Activated naive CD4-positive, alpha-beta T cell treated with anti-CD3 and anti-CD28 coated beads, Interleukin-2, amount 10 ng/mL, durations not matched to agents 7 days and 5 days (primary cell): ENCODE measurements at places on chromosomes 2 and 18.

- H3K4me3 ChIP-seq, result no peak overlapping the region
- no peaks in the 10 kb centered on the region for H3K27me3 ChIP-seq
- no peak for DNase-seq
- H3K4me1 ChIP-seq, result peaks cover 26% of the 10 kb centered on the region
- peaks cover 24% of the 10 kb centered on the region for H3K36me3 ChIP-seq
These were observed 16.9 kb upstream of the MREG start for GRCh38 chr2:216030216-216030615.

DNA sequence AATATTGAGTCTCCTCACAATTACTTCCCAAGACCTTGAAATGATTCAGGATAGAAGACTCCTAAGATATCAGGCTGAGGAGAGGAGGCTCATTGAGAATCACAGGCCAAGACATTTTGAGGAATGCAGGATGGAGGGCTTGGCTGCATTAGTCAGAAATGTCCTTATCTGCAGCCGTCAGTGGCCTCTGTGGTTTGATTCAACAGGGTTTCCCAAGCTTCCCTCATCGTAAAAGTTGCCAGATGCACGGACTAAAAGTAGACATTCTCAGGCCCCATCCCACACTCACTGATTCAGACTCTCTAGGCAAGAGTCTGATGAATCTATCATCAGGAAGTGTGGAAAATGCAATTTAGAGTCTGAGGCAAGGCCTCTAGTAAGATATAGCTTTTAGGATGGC, 34.0 kb upstream of the TMEM178A start:
- no peak overlapping the region for H3K4me3 ChIP-seq
- peaks cover 3% of the 10 kb centered on the region for H3K27me3 ChIP-seq
- no peaks in the 10 kb centered on the region for H3K36me3 ChIP-seq
- no peaks in the 10 kb centered on the region for H3K4me1 ChIP-seq
- DNase-seq, result no peak
- no peak overlapping the region for H3K27ac ChIP-seq

- H3K4me3 ChIP-seq, result no peak overlapping the region
- DNase-seq, result no peak
- no peaks in the 10 kb centered on the region for H3K27me3 ChIP-seq
- no peaks in the 10 kb centered on the region for H3K36me3 ChIP-seq
These were observed 746.4 kb downstream of the SLC4A3 start for GRCh38 chr2:220373878-220374277.

DNA sequence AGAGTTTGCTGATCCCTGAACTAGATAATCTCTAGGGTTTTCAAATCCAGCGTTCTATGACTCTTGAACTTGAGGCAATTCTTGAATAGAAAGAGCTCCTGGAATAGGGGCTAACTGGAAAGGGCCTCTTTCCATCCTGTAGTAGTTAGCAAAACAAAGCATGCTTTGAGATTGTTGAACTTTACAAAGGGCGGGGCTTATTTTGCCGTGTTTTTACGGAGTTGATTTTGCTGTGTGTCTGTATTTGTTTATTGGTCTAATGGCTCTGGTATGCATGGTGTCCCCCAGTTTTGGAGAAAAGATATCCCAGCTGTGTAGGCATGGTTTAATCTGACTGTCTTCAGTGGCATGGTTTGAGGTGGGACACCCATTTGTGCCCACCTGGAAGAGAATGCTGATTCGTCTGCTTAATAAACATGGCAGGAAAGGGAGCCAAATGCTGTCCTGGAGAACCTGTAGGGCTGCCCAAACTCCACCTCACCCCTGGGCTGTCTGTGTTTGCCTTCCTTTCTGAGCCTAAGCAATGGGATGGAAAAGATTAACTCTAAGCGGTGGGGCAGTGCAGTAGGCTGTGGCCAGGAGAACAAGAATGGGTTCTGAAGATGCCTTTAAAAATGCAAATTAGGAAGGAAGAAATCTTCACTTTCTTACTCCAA, 74.1 kb upstream of the FOSL2 start:
- H3K4me1 ChIP-seq, result peaks cover 5% of the 10 kb centered on the region
- H3K36me3 ChIP-seq, result no peaks in the 10 kb centered on the region
- H3K27ac ChIP-seq, result no peak overlapping the region
- no peak for DNase-seq
- no peak overlapping the region for H3K4me3 ChIP-seq

DNA sequence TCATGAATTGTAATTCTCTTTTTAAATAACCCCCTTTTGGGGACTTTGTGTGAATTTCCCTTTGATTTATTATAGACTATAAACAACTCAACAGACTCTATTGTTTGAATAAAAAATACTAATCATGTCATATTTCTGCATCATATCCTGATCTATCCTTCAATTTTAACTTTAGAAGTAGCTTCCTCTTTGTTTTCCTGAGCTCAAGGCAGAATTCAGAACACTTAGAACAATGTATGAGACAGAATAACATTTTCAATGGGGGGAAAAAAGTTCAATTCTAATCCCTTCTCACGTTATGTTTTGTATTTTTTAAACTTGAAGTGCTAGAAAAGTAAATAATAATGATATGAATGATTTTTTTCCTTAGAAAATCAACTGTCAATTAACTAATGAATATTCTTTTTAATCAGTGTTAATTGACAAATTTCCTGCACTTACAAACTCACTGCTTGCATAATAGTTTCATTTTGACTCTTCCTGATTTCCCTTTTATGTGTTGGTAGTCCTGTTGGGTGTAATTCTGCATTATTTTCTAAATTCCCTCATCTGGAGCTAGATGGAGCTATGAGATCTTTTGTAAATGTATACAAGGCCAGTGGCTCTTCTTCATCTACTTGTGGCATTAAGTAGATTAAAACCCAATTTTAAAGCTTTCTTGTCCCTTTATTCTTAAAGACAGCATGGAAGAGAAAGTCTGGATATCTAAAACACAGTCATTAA, 326.1 kb downstream of the PARD3B start:
- no peak overlapping the region for H3K4me3 ChIP-seq
- peak overlapping the region; percentile 34 for H3K27ac ChIP-seq
- no peaks in the 10 kb centered on the region for H3K27me3 ChIP-seq
- DNase-seq, result no peak
- peaks cover 36% of the 10 kb centered on the region for H3K36me3 ChIP-seq
- H3K4me1 ChIP-seq, result peaks cover 61% of the 10 kb centered on the region
